Kidney (tissue), 22 donors: ENCODE measurements at places on chromosomes 5 and 9. TPM values are rescaled to one million over a fixed set of nuclear protein-coding genes. Genes with fewer than 3 reads are reported as not detected.
A peak's percentile ranks its signal among the peaks of the same experiment; 100 is the strongest.

Gene CCDC192
- total RNA-seq = not detected

Gene STKLD1
- 1.9 TPM for total RNA-seq

Gene CCL28
- total RNA-seq = 22.8 TPM

Gene RAB3C
- 3.7 TPM for total RNA-seq

Gene ARL10
- 6.2 TPM for total RNA-seq

Gene STXBP1
- 32.8 TPM for total RNA-seq

Gene CAVIN4
- 0.13 TPM for total RNA-seq

Gene GNG10
- total RNA-seq = 41.2 TPM

Gene MOB3B
- 22.5 TPM for total RNA-seq

Gene ICE1
- total RNA-seq = 32.8 TPM

Gene DOK3
- total RNA-seq = 18.6 TPM

DNA sequence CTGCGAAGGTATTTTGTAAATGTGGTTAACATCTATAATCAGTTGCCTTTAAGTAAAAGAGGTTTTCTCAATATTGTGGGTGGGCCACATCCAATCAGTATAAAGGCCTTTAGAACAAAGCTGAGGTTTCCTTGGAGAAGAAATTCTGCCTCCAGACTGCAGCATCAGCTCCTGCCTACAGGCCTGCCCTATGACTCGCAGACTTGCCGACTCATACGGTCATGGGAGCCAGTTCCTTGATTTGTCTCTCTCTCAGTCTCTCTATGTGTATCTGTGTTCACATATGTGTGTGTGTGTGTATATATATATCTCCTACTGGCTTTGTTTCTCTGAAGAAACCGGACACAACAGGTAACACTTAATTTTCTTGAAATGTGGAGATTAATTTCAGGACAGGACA is 45.3 kb downstream of the SLC36A1 start:
- DNase-seq = no peak

- DNase-seq = no peak
Observed at GRCh38 chr5:146995878-146996277, 117.3 kb upstream of the PPP2R2B start.

DNA sequence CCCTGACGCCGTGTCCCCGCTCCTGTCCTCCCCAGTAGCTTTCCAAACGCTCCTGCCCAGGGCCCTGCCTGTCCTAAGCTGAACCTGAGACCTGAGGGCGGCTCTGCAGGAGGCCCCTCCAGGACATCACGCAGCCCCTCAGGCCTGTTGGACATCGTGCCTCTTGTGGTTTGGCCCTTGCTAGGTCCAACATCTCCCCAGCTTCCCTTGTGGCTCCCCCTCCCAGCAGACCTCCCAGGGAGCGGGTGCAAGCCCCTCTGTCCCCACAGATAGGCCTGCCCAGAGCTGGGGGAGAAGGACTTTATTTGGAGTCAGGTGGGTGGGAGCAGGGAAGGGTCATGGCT is 4.1 kb downstream of the OBP2B start:
- no peak for DNase-seq

DNA sequence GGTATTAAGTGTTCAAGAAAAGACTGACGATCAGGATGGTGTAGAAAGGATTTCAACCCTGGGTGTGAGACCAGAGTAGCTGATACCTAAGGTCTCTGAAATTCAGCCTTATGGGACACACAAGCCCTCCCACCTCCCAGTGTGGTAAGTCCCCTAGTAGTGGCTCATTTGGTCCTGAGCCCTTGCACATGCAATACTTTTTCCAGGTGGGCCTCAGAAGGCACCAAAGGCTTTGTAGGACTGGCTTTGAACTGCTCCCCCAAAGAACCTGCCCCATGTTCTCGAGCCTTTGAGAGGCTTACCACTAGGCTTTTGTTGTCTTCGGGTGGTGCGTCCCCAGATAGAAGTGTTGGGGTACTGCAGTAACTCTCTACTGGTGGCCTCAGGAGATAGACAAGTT is 803 bp downstream of the GARIN3 start:
- no peak for DNase-seq

GRCh38 chr5:132808866-132809265 is 4.2 kb upstream of the SOWAHA start:
- no peak for DNase-seq

- DNase-seq = no peak
Observed at GRCh38 chr5:169649486-169649885, 12.4 kb downstream of the DOCK2 start.

DNA sequence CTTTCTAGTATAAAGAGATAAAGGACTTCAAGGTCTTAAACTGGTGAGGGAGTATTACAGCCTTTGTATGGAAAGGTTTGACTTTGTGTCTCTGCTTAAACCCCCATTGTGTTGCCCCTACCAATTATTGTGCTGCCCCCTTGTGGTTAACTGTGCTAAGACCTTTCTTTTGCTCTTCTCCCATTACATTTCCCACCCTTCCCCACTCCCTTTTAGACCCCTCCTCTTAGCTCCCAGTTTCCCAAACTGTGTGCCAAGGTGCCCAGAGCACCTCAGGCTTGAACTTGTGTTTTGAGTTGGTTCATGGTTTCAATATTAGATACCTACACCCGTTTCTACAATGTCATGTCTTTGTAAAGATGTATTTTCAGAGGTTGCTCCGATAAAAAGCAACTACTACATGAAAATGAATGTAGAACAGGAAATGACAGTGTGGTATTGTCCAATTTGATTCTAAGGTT is 2.9 kb downstream of the JAK2 start:
- DNase-seq = peak; percentile 55

DNA sequence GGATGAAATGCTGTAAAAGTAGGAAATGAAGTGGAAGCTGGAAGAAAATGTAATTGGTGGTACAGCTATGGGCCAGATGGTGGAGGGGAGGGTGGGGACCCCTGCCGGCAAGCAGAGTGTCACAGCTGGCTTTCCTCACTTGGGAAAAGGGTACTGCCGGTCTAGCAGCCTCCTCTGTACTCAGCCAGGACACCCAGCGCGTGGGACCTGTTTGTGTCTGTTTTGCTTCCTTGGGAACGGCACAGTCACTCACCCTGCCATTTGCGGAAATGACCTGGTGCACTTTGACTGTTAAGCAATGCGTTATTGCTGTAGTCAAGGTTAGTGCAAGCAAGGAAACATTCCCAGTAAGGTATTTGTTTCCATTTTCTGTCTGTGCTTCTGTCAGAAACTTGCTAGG is 10.1 kb downstream of the TMEM252 start:
- peak; percentile 83 for DNase-seq

DNA sequence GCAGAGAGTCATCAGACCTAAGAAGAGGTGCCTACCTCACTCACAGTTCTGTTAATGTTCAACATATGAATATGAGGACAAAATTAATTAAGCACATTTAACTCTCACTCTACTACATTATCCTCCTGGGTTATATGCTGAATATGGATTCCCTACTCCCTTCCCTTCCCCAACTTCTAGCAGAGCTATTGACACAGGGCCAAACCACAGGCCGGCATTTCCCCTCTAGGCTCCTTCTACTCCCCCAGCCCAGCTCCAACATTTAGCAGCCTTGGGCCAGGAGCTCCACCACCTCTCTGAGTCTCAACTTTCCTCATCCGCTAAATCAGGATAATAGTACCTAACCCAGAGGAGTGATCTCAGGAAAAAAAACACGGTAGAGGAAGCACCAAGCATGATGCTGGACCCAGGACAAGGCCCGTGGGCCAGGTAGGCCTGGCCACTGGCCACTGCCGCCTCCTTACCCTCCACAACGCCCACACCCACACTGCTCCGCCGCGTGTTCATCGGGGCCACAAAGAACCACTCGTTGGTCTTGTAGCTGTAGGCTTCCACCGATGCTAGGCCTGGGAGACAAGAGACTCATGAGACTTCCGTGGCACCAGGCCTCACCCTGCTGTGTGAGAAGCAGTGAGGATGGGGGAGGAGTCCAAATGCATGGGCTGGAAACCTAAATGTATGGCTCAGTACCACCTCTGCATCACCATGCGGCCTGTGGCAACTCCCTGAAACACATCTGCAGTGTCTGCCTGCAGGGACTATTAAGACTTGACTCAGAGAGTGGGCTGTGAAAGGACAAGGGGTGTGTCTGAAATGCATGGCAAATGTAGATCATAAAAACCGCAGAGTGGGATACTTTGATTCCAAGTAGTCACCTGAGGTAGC is 98.8 kb downstream of the KLHL3 start:
- no peak for DNase-seq

GRCh38 chr9:32524892-32525708 is 896 bp downstream of the RIGI start:
- DNase-seq = peak; percentile 48

GRCh38 chr9:72280913-72281500 is 84.0 kb downstream of the ZFAND5 start:
- peak; percentile 80 for DNase-seq

GRCh38 chr9:121367306-121368137 is 2.5 kb downstream of the STOM start:
- DNase-seq = no peak

- no peak for DNase-seq
Observed at GRCh38 chr9:117494401-117495090, 79.7 kb upstream of the ASTN2 start.

GRCh38 chr9:92297611-92298010 is 4.1 kb upstream of the IARS1 start:
- no peak for DNase-seq

- no peak for DNase-seq
Observed at GRCh38 chr5:79301046-79301712, 65.2 kb downstream of the JMY start.

DNA sequence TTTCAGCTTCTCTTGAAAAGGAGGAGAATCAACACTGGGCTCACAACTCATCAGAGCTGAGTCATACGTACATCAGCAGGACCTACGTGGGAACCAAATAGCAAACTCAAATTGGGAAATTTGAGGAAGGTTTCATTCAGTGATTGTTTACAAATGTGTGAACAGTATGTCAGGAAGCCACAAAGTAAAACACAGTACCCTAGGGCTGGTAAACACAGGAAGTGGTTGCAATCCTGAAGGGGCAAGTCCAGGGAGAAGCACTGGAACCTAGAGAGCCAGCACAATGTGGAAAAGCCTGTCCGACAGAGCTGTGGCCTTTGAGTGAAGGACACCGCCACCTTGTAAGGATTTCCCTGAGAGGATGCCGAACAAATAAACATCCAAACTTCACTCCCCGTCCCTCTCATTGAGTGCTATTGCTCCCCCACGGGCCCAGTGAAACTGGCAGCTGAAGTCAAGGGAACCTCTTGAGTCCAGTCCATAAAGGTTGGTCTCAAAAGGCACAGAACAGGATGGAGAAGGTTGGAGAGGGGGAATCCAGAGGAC is 26.7 kb upstream of the RICTOR start:
- DNase-seq = no peak

DNA sequence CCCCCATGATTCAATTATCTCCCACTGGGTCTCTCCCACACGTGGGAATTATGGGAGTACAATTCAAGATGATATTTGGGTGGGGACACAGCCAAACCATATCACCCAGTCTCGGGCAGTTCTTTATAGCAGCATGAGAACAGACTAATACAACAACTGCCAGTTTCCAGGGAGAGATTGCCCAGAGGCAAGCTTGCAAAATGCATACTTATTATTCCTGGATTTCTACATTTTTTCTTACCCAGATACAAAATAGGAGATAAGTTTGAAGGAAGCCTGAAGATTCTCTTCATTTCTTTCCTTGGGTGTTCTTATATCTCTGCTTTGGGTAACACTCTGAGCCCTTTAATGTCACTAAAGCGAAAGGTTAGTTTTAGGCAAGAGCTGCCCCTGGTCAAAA is 691.2 kb downstream of the TAF11L14 start:
- DNase-seq = no peak

GRCh38 chr9:130556396-130557076 is 22.8 kb upstream of the FUBP3 start:
- DNase-seq = no peak

DNA sequence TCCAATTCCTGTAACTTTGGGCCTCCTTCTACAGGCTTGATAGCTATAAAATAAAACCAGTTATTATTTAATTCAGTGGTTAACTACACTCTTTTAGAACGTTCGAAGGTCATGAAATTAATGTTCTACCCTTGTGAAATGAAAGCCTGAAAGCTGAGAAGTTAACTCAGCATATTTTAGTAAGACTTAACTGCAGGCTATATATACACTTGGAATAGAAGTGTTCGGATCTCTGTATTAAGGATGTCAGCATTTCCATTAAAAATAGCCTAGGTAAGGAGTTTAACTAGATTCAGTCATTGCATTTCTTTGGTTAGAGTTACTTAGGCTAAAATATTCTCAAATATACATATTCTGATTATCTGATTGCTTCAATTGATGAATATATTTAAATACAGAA is 229.2 kb downstream of the MRPS30 start:
- no peak for DNase-seq

- DNase-seq = no peak
Observed at GRCh38 chr9:22146604-22147003, 137.5 kb upstream of the CDKN2B start.

DNA sequence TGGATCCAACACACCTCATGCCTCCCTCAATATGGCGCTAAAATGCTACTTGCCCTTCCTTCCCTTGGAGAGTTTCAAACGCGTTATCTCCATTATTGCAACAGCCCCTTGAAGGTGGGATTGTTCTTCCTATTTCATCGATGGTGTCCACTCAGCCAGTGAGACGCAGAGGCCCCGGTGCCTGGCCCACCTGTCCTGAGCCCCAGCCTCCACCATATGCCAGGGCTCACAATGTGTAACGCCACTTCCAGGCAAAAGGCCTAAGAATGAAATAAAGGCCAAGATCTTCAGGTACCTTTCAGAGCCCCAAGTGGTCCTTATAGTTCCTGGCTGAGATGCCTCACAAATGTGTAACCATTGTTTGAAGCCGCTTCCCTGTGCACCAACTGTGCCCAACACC is 170.7 kb upstream of the PHYKPL start:
- peak; percentile 30 for DNase-seq

DNA sequence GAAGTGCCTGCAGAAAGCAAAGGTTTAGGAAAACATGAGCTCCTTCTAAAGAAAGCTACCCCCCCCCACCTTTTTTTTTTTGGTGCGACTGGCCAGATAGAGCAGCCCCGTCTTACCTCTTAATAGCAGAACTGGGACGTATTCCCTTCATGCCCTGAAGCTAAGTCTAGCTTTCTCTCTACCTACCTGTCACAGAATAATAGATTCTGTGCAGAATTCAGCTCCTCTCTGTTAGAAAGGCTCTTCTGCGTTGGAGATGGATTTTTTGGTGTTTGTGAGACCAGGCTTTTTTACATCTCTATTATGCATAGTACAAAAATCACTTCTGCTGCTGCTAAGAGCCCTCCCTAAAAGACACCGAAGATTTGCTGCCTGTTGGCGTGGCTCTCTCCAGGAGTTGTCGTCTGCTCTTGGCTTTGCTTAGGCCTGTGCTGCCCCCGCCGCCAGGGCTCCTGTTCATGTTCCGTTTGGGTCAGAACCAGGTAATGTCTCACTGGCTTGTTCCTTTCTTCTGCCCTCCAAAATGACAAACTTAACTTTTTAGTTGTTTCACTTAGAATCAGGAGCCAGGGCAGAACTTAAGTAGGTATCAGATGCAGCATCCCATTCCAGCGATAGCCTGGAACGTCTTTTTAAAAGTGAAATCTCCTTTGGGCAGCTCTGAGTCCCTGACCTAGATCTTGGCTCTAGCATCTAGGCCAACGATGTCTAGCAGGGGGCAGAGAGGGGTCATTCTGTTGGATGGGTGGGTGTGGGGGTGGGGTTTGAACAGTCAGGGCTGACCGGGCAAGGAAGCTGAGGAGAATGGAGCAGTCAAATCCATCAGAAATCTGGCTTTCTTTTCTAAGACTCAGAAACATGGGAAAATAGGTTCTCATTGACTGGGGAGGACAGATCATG is 2.5 kb downstream of the TRIO start:
- no peak for DNase-seq

GRCh38 chr5:32559921-32560320 is 25.4 kb upstream of the SUB1 start:
- DNase-seq = no peak
